ENCODE measurements at places on chromosomes 4 and X.

DNA sequence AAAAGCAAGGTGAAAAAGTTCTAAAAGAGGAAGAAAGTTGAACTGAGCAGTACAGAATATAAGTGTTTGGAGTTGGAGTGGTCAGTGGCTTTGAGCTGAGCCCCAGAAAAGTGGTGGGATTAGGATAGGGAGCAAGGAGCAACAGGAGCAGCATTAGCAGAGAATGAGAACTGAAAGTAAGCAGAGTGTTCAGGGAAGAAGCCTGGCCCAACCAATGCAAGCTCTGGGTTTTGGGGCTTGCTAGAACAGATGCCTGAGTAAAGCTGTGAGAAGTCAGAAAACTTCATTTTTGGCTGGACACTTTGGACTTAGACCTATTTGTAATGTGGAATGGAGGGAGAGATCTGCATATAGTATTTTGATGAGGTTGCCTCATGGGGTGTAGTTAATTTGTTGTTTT lies 17.8 kb downstream of the JADE1 start:
- no peak for DNase-seq

GRCh38 chrX:130851569-130851968 lies 51.4 kb downstream of the ENOX2 start:
- DNase-seq, result no peak

DNA sequence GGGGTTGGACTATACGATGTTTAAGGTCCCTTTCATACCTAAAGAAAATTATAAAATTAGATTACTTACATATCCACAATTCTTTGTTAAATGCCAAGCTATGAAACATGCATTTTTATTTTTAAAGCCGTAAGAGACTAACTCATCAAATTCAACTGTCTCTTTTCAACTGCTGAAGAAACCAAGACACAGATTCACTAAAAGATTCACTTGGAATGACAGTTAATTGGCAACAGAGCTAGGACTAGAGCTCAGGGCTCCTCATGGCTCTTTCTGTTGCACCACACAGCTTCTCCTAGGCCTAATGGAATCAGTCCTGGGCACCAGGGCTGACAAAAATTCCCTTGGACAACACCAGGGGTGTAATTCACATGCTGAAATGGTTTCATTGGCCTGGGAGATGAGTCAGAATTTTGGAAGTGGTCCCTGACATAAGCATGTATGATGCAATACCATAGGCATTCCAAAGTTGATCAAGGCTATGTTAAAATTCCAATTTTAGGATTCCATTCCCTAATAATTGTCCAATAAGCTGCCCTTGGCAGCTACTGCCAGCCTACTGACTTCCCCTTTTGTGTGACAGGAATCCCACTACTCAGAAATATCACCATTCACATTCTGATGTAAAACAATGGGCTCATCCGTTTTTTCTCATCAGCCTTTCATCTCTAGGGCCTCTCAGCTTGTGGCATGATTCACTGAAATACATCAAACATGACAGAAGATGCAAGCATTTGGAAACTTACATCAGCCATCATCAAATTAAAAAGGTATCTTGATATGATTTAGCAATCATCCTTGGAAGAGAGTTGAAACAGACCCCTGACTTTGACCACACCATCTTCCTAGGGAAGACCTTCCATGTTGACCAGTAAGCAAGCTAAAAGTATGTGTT lies 54.2 kb downstream of the PLAC1 start:
- no peak for DNase-seq

DNA sequence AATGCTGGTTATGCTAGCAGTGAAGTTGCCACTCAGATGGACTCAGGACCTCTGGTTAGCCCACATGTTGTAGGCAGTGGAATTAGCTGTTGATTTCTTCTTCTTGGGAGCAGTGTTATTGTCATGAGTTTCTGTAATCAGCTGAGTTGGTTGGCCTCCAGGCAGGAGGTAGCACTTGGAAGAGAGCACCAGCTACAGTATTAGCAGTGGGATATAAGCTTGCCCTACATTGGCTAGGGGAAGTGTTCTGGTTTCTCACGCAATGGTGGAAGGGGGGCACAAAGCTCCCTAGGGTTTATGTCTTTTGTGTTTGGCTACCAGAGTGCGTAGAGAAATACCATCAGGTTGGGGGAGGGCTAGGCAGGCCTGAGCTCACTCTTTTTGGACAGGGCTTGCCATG lies 34.0 kb upstream of the UCP1 start:
- no peak for DNase-seq

DNA sequence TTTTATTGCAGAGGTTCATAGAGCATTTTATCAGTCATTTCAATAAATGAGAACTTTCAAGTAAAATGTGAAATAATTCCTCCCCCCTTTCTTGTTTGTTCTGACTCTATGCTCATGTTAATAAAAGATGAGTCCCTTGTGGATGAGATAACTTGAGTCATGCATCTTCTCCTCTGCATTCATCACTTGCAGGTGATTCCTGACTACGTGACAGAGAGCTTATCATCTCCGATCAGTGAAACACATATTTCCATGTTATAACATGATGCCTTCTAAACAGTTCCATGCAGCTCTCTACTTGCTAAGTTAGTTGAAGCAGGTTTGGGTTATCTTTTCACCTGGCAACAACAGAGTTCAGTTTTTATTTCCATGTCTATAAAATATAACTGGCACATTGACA lies 160.1 kb upstream of the ANKRD50 start:
- no peak for DNase-seq

All from activated CD8-positive, alpha-beta memory T cell treated with anti-CD3 and anti-CD28 coated beads for 48 hours (primary cell).